ENCODE measurements at places on chromosomes 1 and 21. TPM values are rescaled to one million over a fixed set of nuclear protein-coding genes. Genes with fewer than 3 reads are reported as not detected.

The LRP8 gene
- polyA plus RNA-seq: 0.64 TPM

The COL16A1 gene
- polyA plus RNA-seq: 129 TPM

The TRPM2 gene
- polyA plus RNA-seq: 1.5 TPM

The NPHS2 gene
- not detected for polyA plus RNA-seq

The OR2T11 gene
- polyA plus RNA-seq: not detected

The AGMAT gene
- 0.16 TPM for polyA plus RNA-seq

The CD164L2 gene
- 0.16 TPM for polyA plus RNA-seq

The FMO3 gene
- 5.5 TPM for polyA plus RNA-seq

The OLFML3 gene
- polyA plus RNA-seq: 20.7 TPM

The NUDT4B gene
- polyA plus RNA-seq: 0.13 TPM

The TMEM200B gene
- polyA plus RNA-seq: 3.3 TPM

The DIRAS3 gene
- 11.5 TPM for polyA plus RNA-seq

The TIE1 gene
- polyA plus RNA-seq: 28.6 TPM

The ARHGEF11 gene
- 20.7 TPM for polyA plus RNA-seq

The TPTE gene
- polyA plus RNA-seq: not detected

The SPRR2A gene
- polyA plus RNA-seq: not detected

The KIF17 gene
- 10.7 TPM for polyA plus RNA-seq

The FAM151A gene
- polyA plus RNA-seq: 0.24 TPM

The C1orf87 gene
- not detected for polyA plus RNA-seq

The CLDN8 gene
- not detected for polyA plus RNA-seq

The AMY1C gene
- not detected for polyA plus RNA-seq
